Urothelium cell line (cell line): ENCODE measurements at places on chromosomes 5 and 9.

- DNase-seq: no peak
Measured at GRCh38 chr5:175895215-175895614, 23.8 kb downstream of the CPLX2 start.

- no peak for DNase-seq
Measured at GRCh38 chr5:96927008-96927407, 8.9 kb upstream of the LNPEP start.

DNA sequence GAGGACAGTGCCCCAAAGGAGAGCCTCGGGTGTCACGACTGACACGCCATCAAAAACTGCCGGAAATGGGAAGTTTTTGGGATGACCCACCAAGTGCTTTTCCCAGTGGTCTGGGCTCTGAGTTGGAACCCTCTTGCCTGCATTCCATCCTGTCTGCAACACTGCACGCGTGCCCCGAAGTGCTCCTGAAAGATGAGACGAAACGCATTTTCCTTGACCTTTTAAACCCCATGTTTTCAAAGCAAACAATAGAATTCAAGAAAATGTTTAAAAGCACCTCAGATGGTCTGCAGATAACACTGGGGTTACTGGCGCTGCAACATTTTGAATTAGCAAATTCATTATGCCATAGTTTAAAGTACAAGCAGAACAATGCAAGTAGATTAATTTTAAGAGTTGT is 92.9 kb downstream of the ANKRD18A start:
- no peak for DNase-seq

DNA sequence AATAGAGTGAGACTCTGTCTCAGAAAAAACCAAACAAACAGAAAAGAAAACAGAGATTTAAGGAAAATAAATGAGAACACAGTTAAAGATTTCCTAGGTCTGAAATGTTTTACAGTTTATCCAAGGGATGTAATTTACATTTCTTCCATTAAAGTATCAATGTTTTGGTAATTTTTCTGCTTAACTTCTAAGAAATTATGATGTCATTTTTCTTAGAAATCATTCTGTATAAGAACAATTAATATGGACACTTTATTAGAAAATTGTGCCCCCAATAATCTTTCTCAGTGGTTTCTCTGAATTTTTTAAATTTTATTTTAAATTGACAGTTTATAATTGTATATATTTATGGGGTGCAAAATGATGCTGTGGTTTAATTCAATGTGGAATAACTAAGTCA is 49.8 kb upstream of the PTPDC1 start:
- DNase-seq: no peak

DNA sequence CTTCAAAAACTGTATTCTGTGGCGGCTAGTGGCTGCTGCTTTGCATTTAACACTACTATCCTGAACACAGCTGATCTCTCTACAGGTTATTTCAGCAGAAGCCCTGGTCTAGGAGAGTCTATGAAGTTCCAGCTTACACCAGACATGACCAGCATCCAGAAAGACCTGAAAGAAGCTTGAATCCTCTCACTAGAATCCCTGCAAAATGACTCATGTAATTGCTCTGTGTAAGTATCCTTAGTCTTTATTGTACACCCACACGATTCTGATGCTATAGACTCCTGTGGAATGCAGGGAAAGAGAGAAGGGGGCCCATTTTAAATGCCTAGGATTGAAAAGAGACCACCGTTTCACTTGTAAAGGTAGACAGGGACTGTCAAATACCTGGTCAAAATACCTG is 859 bp upstream of the GRIA1 start:
- no peak for DNase-seq

- DNase-seq: no peak
Measured at GRCh38 chr9:7169717-7170389, 412.1 kb downstream of the KDM4C start.

DNA sequence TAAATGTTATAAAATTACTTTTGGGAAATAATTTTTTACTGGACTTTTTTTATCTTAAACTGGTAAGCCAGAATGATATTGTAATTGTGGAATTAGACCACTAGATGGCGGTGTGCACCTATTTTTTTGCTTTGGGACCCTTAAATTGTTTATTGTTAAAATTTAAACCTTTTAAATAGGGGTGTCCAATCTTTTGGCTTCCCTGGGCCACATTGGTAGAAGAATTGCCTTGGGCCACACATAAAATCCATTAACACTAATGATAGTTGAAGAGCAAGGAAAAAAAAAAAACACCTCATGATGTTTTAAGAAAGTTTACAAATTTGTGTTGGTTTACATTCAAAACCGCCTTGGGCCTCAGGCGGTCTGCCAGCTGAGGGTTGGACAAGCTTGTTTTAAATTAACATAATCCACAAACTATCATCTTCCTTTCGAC is 28.4 kb upstream of the GADD45G start:
- DNase-seq: no peak
